ENCODE measurements at places on chromosomes 12 and 14. TPM values are rescaled to one million over a fixed set of nuclear protein-coding genes. Genes with fewer than 3 reads are reported as not detected.

GRCh38 chr14:78152201-78153063 is 17.7 kb upstream of the NRXN3 start:
- DNase-seq: no peak

PYGL gene
- 8.6 TPM for total RNA-seq

GRCh38 chr14:29030121-29030520 is 263.5 kb downstream of the FOXG1 start:
- no peak for DNase-seq

C1S gene
- total RNA-seq: 58.1 TPM

GRCh38 chr14:92692822-92693226 is 55.6 kb downstream of the LGMN start:
- no peak for DNase-seq

PLEKHD1 gene
- not detected for total RNA-seq

DNA sequence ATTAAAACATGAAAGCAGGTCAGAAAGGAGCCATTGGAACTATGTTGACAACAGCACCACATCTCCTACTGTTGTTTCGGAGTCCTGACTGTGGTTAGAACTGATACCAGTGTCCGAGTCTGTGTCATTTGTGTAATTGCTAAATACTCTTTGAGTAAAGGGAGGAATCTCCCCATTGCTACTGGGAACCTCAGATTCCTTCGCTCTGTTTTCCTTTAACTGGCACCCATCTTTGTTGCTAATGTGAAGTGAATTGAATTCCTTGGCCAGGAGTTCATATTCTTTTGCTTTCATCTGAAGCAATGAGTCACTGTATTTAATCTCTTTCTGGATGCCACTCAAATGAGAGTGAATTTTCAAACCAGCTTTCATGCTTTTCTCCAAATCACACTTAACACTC is 31.5 kb downstream of the RASSF9 start:
- no peak for DNase-seq

DNA sequence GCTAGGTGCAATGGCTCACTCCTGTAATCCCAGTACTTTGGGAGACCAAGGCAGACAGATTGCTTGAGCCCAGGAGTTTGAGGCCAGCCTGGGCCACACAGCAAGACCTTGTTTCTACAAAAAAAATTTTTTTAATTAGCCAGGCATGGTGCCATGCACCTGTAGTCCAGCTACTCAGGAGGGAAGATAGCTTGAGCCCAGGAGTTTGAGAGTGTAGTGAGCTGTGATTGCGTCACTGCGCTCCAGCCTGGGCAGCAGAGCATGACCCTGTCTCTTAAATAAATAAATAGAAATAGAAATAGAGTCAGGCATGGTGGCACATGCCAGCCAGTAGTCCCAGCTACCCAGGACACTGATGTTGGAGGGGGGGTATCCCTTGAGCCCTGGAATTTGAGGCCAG is 36.7 kb upstream of the CLIP1 start:
- no peak for DNase-seq

DNA sequence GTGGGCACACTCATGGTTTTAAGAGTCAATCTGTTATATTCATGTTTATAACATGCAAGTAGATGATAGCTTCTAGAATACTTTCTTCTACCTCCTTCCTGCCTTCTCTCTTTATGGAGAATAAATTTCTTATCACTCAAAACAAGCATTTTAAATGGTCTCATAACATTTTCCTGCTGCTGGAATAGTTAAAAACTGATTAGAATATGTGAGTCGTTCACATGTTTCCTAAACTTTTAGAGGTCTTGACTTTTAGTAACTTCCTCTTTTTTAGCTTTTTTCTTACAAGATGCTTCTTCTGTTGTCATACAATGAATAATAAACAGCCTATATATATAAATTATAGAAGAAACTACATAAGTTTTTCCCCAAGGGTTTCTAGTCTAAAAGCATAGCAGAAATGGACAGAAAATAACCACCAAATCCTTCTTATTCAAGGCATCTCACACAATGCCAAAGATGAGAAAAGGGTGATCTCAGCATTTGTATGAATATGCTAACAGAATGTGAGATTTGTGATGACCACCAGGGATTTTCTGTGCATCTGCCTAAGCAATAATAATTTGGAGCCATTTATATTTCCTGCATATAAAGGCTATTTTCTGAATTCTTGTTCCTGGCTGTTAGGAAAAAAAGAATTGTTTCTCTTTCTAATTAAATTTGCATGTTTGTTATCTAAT is 127.8 kb downstream of the DAAM1 start:
- no peak for DNase-seq

GRCh38 chr12:92863251-92863650 is 65.8 kb downstream of the EEA1 start:
- DNase-seq: no peak

DNA sequence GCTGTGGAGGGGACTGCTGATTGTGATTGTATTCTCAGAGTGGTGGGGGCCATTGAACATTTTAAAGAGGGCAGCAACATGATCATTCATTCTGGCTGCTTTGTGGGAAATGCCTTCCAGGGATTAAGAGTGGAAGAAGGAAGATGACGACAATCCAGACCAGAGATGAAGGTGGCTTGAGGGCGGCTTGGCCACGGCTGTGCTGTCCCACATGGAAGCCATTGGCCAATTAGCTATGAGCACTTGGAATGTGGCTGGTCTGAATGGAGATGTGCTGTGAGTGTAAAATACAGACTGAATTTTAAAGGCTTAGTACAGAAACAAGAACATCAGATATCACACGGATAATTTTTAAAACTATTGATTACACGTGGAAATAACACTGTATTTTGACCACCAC is 19.2 kb upstream of the SLC10A1 start:
- no peak for DNase-seq

DNA sequence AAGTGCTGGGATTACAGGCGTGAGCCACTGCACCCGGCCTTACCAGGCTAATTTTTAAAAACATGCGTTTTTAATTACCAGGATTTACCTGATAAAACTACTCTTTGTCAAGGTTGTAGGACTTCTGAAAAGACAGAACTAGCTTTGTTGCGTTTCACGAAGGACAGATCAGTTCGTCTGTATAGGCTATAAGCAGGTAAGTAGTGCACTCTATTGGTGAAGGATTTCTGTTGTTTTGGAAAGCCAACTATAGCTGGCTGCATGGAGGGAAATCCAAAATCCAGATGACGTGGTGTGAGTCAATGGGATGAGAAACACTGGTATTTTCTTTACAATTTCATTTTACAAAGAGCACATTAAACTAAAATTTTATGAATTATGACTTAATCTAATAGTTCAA is 14.6 kb downstream of the GNPNAT1 start:
- no peak for DNase-seq

DNA sequence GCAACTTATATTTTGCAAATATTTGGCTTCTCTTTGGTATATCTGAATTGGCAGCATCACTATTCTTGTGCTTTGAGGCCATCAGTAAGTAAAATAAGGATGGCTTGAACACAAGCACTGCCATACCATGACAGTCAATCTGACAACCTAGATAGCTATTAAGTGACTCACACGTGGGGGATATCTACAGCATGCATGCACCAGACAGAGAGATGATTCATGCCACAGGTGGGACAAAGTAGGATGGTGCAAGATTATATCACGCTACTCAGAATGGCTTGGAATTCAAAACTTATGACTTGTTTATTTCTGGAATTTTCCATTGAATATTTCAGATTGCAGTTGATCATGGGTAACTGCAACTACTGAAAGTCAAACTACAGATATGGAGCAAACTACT is 675.6 kb upstream of the MDGA2 start:
- no peak for DNase-seq

- DNase-seq: no peak
Observed at GRCh38 chr14:58574623-58575022, 63.1 kb upstream of the DACT1 start.

TMEM233 gene
- total RNA-seq: 25.2 TPM

DNA sequence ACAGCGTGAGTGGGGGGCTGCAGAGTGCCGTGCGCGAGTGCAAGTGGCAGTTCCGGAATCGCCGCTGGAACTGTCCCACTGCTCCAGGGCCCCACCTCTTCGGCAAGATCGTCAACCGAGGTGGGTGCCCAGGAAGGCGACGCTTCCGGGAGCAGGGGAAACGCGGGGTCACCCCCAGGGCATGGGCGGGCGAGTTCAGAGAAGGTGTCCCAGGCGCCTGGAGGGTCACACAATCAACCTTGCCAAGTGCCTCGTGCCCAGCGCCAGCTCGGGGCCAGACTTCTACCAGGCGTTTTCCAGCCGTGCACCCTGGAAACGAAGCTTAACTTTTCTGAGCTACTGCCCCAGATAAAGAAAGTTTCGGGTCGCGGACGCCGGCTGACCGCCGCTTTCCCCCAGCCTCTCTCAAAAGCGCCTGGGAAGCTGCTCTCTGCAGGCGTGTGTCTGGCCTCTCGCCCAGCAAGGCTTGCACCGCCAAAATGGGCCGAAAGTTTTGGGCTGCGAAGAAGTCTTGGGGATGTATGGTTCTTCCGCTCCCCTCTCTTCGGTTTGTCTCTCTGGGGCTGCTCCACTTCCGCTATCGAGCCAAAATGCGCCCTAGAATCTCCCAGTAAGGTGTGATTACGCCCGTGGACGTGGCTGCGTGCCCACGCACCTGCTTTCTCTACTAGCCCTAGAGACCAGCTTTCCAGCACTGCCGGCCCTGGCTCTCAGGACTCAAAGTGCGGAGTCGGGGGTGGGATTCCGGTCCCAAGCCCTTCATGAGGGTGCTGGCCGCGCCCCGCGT is 1.7 kb downstream of the WNT1 start:
- DNase-seq: no peak

DNA sequence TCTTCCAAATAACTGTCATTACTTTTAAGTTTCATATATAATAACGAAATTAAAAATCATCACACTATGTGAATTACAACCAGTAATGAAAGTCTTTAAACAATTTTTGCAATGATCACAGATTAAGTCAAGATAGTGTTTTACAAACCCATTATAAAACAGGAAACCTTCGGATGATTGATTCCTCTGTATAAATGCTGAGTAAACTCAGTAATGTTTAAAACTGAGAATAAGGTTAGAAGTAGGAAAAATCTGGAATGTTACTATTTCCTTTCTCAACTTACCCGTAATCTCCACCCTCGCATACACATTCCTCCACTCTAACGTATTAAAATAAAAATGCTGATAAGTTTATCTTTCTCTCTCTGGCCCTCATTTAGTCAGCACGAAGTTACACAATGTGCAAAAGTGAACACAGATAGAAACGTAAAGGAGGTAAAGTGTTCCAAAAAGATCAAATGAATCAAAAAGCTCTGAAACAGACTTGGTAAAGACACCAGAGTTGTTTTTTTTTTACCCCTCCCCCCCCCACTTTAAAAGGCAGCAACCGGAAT is 1.6 kb downstream of the ZFC3H1 start:
- DNase-seq: no peak

DNA sequence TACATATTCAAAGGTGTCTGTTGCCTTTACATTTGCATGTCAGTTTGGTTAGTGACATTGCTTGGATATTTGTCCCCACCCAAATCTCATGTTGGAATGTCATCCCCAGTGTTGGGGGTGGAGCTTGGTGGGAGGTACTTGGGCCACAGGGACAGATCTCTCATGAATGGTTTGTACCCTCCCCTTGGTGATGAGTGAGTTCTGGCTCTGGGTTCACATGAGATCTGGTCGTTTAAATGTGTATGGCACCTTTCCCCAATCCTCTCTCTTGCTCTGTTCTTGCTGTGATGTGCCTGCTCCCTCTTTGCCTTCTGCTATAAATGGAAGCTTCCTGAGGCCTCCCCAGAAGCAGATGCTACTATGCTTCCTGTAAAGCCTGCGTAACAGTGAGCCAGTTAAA is 207.9 kb upstream of the DIO3 start:
- no peak for DNase-seq

GRCh38 chr12:132523576-132524331 is 33.8 kb downstream of the FBRSL1 start:
- peak; percentile 16 for DNase-seq

GRCh38 chr12:70196811-70197281 is 46.4 kb upstream of the CNOT2 start:
- no peak for DNase-seq

DNA sequence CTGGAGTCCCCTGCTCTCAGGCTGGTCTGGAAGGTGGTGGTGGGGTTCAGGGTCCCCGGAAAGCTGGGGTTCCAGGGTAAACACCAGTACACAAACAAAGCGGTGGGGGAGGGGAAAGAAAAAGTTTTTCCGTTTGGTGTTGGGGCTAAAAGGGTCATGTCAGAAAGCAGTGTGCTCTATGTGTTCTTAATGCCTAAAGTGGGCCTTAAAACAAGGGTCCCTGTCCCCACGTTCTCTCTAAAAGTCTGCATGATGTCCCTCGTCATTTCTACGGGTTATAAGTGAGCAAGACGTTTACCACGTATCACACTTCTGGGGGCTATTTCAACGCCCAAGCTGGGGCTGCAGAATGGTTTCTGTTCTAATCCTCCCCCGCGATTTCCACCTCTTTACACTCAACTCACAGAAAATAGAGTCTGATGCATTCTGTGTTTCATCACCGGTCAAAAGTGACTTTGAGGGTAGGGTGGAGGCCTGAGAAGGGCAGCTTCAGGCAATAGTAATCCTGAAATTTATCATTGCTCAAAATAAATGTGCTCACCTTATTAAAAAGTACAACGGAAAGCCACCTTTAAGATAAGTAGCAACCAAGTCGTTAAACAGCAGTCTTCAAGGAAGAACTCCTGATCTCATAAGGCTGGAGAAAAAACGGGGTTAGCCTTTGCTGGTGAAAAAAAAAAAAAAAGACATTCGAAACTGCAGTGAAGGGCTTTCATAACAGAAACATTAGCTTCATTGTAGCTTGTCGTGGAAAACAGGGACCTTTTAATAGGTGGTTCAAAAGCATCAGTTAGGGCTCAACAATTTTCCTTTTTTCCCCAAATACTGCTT is 63.9 kb upstream of the PTGR2 start:
- no peak for DNase-seq

GRCh38 chr12:75476071-75476470 is 4.5 kb upstream of the GLIPR1 start:
- DNase-seq: no peak

DNA sequence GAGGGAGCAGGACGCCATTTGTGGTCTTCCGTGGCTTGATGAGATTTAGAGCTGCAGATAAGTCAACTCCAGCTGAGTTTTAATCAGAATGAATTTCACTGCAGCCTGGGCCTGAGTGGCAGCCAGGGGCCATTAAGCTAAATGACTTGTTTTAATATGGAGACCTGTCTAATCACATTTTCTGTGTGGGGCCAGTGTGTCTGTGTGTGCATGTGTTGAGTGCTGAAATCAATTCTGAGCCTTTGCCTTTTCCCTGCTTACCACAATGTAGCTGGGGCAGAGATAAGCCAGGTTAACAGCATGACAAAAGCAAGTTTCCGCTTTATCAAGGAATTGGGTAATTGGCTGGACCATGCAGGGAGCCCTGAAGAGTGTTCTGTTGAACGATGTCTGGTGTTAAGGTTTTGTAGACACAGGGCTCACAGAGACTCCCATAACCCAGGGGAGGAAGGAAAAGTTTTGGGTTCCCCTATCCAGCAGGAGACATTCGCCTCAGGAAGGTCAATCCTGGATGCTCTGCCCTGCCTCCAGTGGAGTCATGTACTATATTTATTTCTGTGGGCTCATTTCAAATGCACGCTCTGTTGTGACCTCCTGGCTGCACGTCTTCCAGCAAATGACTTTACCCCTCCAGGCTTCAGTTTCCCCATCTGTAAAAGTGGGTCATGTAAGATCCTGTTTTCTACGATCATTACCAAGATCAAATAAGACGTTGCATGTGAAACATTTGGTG is 24.2 kb downstream of the RPH3A start:
- DNase-seq: no peak

MIP gene
- not detected for total RNA-seq

Measured in gastrocnemius medialis (tissue), 4 donors.